ENCODE measurements at places on chromosomes 1 and 21.

GRCh38 chr1:23103001-23103889 is 65.4 kb downstream of the LUZP1 start:
- H3K36me3 ChIP-seq: peaks cover 18% of the 10 kb centered on the region
- H3K27me3 ChIP-seq: no peaks in the 10 kb centered on the region
- no peak for DNase-seq
- no peak overlapping the region for H3K4me3 ChIP-seq

DNA sequence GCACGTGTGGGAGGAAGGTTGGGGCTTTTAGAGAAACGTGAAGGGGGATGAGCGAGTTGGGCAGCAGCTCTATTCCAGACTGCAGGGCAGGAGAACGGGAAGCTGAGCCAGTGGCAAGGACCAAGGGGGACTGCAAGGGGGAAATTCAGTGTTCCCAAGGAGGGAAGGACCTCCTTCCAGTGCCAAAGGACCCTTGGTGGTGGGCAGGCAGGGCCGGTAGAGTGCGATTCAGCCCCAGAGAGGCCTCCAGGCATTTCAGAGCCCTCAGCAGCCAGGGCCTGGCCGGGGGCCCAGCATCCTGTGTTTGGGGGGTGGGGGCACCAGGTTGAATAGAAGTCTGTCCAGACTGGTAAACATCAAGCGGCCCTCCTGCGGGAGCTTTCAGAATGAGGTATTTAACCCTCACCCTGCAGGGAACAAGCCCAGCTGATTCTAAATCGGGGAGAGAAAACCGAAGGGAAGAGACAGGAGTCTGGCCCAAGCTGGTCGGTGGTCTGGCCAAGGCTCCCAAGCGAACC is 2.3 kb downstream of the COL9A2 start:
- peaks cover 51% of the 10 kb centered on the region for H3K27me3 ChIP-seq
- no peak overlapping the region for H3K27ac ChIP-seq
- H3K4me1 ChIP-seq: peaks cover 28% of the 10 kb centered on the region
- no peak for DNase-seq
- H3K4me3 ChIP-seq: peak overlapping the region; percentile 66
- no peaks in the 10 kb centered on the region for H3K36me3 ChIP-seq

DNA sequence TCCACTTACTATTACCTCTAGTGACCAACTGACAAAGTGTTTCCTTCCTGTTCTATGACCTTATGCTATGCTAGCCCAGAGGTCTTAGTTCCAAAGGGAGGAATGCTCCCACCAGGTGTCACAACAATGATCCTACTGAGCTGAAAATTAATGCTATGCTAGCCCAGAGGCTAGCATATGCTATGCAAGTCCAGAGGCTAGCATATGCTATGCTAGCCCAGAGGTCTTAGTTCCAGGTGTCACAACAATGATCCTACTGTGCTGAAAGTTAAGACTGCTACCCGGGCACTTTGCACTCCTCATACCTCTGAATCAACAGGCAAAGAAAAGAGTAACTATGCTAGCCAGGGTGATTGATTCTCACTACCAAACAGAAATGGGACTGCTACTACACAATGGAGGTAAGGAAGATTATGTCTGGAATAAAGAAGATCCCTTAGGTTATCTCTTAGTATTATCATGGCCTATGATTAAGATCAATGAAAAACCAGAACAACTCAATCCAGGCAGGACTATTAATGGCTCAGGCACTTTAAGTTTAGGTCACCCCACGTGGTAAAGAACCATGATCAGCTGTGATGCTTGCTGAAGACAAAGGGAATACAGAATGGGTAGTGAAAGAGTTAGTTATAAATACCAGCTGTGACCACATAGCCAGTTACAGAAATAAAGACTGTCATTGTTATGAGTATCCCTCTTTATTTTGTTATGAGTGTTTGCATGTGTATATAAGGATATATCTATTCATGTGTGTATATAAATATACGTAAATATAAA is 114.1 kb downstream of the CSMD2 start:
- H3K36me3 ChIP-seq: no peaks in the 10 kb centered on the region
- no peak overlapping the region for H3K27ac ChIP-seq
- no peaks in the 10 kb centered on the region for H3K4me1 ChIP-seq

DNA sequence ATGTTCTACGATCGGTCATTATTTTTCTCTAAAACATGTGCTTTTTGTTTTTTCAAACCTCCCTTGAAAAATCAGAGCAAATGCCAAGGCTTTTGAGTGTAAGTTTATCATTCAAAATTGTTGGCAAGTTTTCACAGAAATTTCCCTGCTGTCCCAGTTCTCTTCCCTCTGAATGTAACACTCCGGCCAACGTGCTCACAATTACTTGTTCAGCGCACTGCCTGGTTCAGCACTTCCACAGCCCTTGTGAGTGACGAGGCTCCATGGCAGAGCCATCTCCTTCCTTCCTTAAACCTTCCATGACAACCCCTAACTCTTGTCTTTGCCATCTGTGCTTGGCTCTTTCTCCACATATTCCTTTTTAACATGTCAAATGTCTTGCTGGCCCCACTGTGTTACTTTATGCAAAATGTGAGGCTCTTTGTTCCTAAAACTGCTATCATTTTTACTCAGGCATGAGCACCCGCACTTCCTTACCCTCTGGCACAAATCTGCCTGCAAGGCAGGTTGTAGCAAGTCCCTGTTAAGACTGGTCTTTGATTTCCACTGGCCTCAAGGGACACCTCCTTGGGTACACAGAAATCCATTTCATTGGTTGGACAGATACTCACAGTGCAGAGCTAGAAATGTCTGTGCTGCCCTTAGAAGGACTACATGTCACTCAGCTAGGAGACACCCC is 142.8 kb downstream of the HUNK start:
- no peak overlapping the region for H3K27ac ChIP-seq
- peaks cover 7% of the 10 kb centered on the region for H3K27me3 ChIP-seq
- no peaks in the 10 kb centered on the region for H3K36me3 ChIP-seq
- H3K4me1 ChIP-seq: no peaks in the 10 kb centered on the region
- no peak for DNase-seq

GRCh38 chr1:21324368-21325141 is 34.3 kb upstream of the ECE1 start:
- H3K27me3 ChIP-seq: no peaks in the 10 kb centered on the region
- peak overlapping the region; percentile 32 for H3K4me3 ChIP-seq
- H3K4me1 ChIP-seq: peaks cover 87% of the 10 kb centered on the region
- peak overlapping the region; percentile 89 for H3K27ac ChIP-seq

DNA sequence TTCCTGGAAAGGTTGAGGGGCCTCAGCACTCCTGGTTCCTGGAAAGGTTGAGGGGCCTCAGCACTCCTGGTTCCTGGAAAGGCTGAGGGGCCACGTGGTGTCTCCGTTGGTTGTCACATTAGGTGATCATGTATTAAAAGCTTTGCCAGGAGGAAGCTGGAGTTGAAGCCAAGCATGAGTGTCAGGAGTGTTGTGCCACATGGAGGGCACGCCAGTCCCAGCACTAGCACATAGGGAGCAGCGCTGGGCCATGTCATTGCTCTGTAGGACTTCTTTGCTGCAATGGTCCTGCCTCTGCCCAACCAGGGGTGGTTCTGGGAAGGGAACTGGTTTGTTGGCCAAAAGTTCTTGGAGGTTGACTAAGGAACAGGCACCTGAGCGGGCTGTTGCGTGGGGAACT is 13.3 kb downstream of the ATP5PO start:
- no peaks in the 10 kb centered on the region for H3K27me3 ChIP-seq
- peak overlapping the region; percentile 31 for H3K27ac ChIP-seq
- H3K36me3 ChIP-seq: peaks cover 64% of the 10 kb centered on the region
- H3K4me1 ChIP-seq: peaks cover 15% of the 10 kb centered on the region
- no peak for DNase-seq

DNA sequence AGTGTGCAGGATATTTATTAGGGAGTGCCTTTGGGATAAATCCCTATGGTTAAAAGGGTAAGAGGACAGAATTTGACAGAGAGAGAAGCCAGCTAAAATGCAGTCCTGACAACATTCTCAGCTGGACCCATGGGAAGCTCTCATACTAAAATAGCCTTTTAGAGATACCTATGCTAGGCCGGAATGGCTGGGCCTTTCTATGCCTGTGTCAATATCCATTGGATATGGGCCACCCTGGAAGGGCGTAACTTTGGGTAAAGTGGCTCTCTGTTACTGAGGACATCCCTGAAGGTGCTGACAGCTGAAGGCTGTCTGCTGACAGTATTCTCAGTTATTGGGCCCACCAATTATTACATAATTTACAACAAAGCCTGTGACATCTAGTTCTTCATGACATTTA is 613.0 kb upstream of the B3GALT2 start:
- no peaks in the 10 kb centered on the region for H3K27me3 ChIP-seq
- H3K27ac ChIP-seq: no peak overlapping the region
- no peaks in the 10 kb centered on the region for H3K36me3 ChIP-seq
- no peak overlapping the region for H3K4me3 ChIP-seq
- no peaks in the 10 kb centered on the region for H3K4me1 ChIP-seq

- no peaks in the 10 kb centered on the region for H3K36me3 ChIP-seq
- no peak overlapping the region for H3K4me3 ChIP-seq
- no peaks in the 10 kb centered on the region for H3K27me3 ChIP-seq
Measured at GRCh38 chr1:195373856-195374255, 1234.4 kb downstream of the KCNT2 start.

DNA sequence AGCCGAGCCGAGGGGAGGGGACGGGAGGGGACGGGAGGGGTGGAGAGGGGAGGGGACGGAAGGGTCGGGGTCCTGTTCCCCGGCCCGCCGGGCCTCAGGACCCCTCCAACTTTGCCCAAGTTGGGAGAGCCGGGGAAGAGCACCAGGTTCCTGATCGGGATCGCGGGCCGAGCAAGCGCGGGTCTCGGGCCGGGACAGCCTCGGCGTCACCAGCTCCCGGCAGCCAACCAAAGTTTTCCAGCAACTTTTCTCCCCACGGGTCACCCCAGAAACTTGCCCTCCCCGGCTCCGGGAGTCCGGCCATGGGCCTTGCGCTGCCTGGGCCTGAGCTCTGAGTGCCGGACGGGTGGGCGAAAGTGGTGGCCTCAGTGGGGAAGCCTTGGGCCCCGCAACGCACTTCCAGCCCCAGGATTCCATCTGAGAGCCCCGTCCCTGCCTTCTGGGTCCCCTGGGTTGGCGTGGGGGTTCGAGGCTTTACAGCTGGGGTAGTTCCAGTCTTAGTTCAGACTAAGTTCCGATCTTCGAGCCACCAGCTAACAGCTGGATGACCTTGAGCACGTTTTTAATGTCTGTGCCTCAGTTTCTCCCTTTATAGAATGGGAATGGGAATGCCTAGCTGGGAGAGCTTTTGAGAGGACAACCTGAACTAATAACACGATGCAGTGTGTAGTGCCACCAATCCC is 458 bp downstream of the ZC3H12A start:
- peaks cover 23% of the 10 kb centered on the region for H3K36me3 ChIP-seq
- peak overlapping the region; percentile 83 for H3K4me3 ChIP-seq
- DNase-seq: no peak
- H3K27me3 ChIP-seq: no peaks in the 10 kb centered on the region
- H3K4me1 ChIP-seq: peaks cover 92% of the 10 kb centered on the region

- peak; percentile 55 for DNase-seq
- no peaks in the 10 kb centered on the region for H3K36me3 ChIP-seq
- H3K4me3 ChIP-seq: peak overlapping the region; percentile 27
- H3K27me3 ChIP-seq: peaks cover 51% of the 10 kb centered on the region
- no peak overlapping the region for H3K27ac ChIP-seq
- H3K4me1 ChIP-seq: peaks cover 13% of the 10 kb centered on the region
Measured at GRCh38 chr1:209585672-209586071, 2.2 kb downstream of the CAMK1G start.

GRCh38 chr1:5254131-5254725 is 599.8 kb downstream of the AJAP1 start:
- H3K4me1 ChIP-seq: no peaks in the 10 kb centered on the region
- H3K36me3 ChIP-seq: no peaks in the 10 kb centered on the region
- no peak overlapping the region for H3K27ac ChIP-seq
- H3K4me3 ChIP-seq: no peak overlapping the region
- no peak for DNase-seq
- peaks cover 11% of the 10 kb centered on the region for H3K27me3 ChIP-seq

DNA sequence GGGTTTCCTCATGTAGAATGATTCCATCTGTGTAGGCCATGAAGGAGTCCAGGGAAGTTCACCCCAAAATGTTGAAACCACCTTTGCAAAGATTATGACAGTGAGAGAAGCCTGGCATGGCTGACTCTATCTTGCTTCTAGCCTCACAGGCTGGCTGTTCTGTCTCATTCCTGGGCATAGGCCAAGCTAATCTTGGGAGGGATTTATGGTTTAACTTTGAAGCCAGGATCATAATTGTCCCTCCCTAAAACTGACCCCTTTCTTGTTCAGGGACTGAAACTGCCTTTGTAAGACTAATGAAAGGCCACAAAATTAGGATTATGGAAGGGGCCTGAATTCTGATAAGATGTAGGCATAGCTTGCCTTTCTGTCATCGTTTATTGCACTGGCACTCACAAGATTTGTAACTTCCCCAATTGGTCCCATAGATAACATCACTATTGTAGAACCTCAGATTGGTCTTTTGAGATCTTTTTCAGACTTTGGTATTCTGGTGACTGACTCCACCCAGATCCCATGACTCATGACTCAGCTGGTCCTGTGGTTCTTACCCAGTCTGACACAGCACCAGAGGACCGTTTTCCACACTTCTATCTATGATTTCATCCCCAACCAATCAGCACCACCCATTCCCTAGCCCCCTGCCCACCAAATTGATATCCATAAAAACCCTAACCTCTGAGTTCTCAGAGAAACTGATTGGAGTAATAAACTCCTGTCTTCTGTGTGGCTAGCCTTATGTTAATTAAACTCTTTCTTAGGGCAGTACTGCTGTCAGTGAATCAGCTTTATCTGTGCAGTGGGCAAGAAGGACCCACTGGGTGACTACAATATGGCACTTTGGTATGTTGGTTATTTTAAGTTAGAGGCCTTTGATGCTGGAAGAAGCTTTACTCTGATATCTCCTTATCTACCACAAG is 13.6 kb upstream of the LAMTOR5 start:
- no peak overlapping the region for H3K4me3 ChIP-seq
- no peak overlapping the region for H3K27ac ChIP-seq
- DNase-seq: no peak
- H3K36me3 ChIP-seq: no peaks in the 10 kb centered on the region
- peaks cover 16% of the 10 kb centered on the region for H3K4me1 ChIP-seq
- H3K27me3 ChIP-seq: no peaks in the 10 kb centered on the region

DNA sequence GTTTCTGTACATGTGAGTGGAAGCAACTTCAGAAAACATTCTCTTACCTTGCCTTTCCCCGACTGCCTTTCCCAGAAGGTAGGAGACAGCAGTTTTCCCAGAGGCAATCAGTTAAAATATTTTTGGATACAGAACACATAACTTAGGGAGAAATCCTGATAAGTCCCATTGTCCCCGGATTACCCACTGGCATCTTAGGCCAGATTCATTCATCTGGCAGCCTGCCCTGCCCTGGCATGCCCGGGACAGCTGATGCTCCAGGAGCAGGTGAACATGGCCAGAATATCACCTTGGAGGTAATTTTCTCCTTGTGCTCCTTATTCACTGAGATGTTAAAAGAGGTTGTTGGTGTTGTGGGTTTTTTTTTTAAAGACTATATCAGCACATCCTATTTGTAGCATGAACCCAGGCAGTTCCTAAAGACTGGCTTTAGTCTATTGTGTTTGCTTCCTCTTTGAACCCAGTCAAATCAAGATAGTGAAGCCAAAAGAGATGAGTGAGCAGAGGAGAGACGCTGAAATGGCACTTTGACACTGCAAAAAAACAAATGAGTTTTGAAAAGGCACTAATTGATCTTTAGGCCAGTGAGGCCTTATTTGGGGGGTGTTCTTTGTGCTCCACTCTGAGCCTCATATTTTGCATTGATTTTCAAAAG is 139.6 kb downstream of the PLPP3 start:
- H3K4me3 ChIP-seq: no peak overlapping the region
- H3K27me3 ChIP-seq: no peaks in the 10 kb centered on the region
- DNase-seq: peak; percentile 48

- no peaks in the 10 kb centered on the region for H3K4me1 ChIP-seq
- no peak overlapping the region for H3K4me3 ChIP-seq
- no peaks in the 10 kb centered on the region for H3K36me3 ChIP-seq
- peaks cover 46% of the 10 kb centered on the region for H3K27me3 ChIP-seq
- no peak for DNase-seq
- no peak overlapping the region for H3K27ac ChIP-seq
Measured at GRCh38 chr1:53626616-53627015, 112.3 kb downstream of the GLIS1 start.

All from left ventricle myocardium inferior (tissue), 1 donor.